ENCODE measurements at places on chromosomes 6 and 20.

- DNase-seq, result no peak
Measured at GRCh38 chr20:63405102-63405730, 44.1 kb upstream of the CHRNA4 start.

DNA sequence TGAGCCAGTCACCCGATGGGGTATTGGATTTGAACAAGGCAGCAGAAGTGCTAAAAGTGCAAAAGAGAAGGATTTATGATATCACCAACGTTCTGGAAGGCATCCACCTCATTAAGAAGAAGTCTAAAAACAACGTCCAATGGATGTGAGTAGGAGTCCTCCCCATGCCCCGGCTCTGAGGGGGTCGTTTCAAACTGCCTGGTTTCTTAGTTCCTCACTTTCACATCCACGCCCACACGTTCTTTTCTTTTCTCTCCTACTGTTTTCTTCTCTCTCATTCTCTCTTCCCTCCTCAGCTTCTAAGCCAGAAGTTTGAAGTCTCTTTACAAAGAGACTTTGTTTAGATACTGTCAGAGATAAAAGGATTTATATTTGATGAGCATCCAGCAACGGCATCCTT, 53.0 kb upstream of the CDKAL1 start:
- DNase-seq, result no peak

GRCh38 chr6:10598084-10598960, 77.2 kb downstream of the GCNT2 start:
- no peak for DNase-seq

- no peak for DNase-seq
Measured at GRCh38 chr20:24914388-24915241, 34.5 kb upstream of the CST7 start.

DNA sequence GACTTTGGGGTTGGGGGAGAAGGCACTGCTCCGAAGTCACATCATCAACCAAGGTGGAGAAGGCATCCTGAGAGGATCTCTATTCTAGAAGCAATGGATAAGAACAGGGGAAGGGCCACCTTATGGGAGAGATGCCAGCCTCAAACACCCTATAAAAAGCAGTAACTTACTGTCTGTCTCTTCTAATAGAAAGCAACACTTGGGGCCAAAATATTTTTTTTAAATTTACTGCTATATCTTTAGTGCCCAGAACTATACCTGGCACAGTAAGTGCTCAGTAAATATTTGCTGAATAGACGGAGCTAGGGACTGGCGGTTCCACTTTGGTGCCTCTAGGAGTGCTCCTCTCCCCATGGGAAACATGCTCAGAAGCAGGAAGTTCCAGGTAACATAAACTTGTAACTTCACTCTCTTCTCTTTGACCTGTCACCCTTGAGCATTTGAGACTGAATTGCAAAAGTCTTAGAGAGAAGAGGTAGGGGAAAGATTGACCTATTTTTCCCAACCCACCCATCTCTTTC, 807 bp upstream of the OTOR start:
- DNase-seq, result no peak

DNA sequence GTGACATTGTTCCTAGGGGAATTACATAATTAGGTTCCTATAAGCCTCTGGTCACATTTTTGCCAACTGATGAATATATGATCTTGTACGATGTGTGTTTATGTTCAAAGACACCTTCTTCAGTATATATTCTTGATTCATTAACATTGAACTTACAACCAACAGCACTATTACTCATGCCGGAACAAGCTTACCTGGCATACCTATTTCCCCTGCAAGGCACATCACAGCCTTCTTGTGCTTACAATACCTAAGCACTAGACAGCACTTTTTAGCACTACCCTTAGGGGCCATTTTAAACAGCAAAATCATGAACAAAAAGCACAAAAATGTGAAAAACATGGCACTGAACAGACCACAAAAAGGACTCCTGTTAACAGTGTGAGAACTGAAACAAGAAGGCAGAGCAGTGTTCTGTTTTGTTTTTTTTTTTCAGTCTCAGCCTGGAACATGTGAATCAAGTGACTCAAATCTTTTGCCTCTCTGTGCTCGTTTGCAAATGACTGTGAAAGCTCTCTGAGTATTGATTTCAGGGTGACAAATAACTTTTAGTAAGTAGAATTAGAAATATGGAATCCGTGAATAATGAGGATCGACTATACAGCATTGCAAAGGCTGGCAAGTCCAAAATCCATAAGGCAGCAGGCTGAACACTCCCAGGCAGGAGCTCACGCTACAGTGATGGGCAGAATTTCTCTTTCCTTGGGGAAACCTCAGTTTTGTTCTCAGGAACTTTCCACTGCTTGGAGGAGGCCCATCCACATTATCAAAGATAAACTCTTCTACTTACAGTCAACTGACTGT, 102.3 kb upstream of the TSHZ2 start:
- DNase-seq, result no peak

DNA sequence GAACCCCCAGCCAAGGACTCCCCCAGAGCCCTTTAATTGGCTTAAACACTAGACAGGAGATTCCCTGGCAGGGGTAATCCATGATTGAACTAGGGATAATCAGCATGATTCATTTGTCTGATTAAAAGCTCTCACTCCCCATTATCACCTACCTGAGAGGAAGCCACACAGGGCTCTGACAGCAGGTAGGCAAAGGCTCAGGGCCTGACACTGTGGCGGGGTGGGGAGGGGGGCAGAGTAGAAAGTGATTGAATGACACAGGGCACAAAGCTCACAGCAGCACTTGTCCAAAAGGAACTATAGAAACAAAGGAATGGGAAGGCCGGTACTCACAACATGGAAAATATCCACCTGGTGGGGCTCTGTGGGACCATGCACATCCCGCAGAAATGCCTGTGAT, 231.6 kb downstream of the MAFB start:
- no peak for DNase-seq

DNA sequence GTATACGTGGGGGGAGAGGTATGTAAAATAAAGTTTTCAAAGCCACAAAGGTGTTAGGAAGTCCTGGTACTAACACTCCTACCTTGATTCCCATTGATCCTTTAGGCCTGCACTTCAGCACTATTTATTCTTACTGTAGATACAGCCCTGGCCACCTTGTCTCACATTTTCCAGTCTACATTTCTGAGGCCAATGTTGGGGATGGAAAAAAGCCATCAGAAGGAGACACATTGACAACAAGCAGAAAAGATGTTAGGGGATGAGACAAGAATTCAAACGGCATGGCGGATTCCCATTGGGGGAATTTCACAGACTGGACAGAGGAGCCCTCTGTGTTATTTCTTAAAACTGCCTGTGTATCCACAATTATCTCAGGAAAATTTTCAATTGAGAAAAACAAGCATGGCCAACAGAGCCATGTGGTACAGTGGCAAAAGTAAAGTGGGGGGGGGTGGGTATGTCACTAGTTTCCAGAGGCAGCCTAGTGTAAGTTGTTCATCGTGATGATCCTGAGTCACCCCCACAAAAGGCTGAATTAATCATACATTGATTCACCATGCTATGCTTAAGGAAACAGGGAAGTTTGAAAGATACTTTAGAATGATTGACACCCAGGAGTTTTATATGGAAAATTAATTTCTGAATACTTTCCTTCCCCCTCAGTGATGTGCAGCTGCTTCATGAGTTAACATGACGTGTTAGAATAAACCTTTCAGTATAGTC, 40.5 kb downstream of the RREB1 start:
- no peak for DNase-seq

DNA sequence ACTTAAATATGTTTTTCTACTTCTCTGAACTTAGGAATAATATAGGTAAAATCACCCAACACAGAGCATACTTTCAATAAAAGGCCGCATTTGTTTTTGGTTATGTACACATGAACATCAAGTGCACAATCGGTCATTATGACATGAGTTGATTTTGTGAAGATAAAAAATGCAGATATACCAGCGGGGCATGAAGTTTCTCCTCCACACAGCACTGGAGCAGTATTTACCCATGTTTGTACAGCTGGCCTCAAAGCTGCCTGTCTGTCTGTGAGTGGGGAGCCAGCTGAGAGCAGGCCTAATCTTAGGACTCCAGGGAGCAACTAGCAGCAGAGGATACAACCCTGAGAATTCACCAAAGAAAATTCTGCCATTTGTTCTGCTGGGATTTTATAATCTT, 206.5 kb downstream of the TPBG start:
- DNase-seq, result peak; percentile 71

- DNase-seq, result no peak
Measured at GRCh38 chr6:137237413-137238170, 18.4 kb upstream of the IFNGR1 start.

DNA sequence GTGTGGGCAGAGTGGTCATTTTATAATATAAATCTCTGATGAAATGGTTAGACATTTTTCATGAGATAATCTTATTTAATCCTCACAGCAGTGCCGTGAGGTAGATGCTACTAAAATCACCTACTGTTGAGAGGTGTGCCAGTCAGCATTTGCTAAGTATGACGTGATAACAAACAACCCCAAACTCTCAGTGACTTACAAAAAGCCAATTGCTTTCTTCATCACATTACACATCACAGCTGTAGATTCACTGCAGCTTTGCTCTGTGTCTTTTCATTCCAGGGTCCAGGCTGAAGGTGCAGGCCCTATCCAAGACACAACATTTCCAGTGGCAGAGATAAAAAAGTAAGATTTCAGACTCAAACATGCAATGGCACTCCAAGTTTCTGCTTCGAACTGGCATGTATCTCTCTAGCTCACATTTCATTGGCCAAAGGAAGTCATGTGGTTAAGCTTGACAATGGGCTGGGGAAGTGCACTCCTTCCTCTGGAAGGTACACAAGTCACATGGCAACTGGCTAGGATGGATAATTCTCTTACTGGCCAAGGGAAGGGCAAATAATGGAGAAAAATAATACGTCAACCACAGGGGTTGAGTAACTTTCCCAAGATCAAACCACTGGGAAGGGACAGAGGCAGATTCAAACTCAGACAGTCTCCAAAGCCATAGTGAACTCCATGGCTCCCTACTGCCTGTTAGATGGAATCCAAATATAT, 69.5 kb upstream of the EPB41L1 start:
- no peak for DNase-seq

GRCh38 chr20:37502654-37503053, 18.4 kb upstream of the NNAT start:
- DNase-seq, result no peak

GRCh38 chr6:73074175-73074574, 151.1 kb downstream of the KHDC1L start:
- no peak for DNase-seq

DNA sequence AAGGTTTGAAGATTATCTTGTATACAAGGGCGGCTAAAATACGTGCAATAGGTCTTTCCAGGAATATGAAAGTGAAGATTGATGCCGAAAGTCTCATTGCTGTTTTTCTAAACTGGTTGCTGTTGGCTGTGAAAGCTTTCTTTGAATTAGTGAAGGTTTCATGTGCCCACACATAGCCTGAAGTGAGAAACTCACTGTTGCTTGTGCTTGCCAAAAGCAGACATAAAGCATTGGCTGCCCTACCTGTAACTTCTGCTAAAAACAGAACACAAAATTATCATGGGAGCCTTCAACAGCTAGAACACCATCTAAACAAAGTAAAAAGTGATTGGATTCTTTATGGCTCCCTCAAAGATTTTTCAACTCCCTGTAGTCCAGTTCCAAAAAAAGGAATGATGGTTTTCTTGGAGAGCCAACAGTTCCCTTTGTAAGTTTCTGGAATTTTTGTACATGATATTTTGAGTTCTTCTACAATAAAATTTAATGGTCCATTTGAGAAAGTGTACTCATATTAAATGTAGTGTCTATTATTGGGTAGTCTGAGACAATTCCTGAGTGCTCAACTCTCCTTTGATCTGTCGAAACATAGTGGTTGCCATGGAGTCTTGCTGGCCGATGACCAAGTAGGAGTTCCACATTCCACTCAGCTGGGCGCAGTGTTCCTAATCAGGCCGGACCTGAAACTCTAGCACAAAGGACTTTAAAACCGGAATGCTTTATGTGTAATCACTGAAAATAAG, 68.5 kb downstream of the PLEKHG1 start:
- peak; percentile 60 for DNase-seq

DNA sequence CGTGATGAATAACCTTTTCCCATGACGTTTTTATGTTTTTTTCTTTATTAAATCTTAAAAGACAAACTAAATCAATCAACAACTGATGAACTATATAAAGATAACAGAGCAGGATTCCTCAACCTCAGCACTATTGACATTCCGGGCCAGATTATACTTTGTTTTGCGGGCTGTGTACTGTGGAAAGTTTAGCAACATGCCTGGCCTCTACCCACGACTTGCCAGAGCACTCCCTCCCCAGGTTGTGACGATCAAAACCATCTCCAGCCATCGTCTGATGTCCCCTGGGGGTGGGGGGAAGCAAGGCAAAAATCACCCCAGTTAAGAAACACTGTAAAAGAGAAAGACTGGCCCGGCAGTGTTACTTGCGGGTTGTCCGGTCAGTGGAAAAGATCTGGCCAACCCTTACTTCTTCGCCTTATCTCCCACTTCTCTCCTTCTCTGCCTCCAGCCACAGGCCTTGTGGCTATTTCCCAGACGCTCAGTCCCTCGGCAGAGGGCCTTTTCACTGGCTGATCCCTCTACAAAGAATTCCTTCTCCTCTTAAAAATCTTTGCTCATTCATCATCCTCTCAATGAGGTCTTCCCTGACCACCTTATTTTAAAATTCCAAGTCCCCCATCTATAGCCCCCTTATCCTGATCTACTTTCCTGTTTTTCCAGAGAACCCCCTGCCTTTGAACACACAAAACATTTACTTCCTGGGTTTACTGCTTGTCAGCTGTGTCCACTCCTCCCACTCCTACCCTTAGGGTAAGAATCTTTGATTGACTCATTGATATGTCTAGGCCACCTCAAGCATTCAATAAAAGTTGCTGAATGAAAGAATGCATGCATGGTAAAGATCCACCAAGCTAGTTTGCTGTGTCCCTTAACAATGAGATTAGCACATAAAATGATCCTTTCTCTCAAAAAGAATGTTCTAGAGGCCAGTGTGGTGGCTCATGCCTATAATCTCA, 14.7 kb upstream of the RAB22A start:
- DNase-seq, result no peak

Measured in smooth muscle cell of the brain vasculature (primary cell).